Mesendoderm (in vitro differentiated cells): ENCODE measurements at places on chromosomes 13 and 19.

GRCh38 chr13:97310809-97311436, 88.8 kb downstream of the MBNL2 start:
- DNase-seq: peak; percentile 25

DNA sequence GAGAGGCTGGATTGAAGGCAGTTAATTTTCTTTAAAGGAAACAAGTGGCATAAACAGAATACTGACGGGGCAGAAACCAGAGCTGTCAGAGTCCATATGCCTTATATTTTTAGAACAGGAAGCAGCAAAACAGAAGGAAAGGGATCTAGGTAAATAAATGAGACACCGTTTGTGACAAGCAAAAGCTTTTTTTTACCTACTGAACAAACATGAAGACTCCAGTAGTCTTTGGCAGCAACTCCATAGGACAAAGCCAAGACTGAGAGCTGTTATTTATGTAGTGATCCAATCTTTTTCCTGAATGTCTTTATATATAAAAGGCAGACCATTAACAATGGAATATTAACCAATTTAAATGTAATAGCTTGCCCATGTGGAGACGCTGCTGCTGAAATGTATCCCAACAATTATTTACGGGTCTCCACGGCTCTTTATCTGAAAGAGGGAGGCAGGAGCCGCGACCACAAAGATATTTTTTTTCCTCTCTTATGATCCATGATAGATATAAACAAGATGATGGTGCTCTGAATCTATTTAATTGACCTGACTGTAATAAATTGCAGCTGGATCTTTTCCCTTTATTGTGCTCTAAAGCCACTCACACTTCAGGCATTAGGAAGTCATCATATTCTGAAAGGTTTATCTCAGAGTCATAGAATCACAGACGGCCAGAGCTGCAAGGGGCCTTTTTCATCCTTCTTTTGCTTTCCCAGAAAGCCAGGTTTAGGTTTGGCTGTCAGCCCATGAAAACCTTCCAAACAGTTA, 687.8 kb downstream of the EFNB2 start:
- no peak for DNase-seq

- no peak for DNase-seq
Measured at GRCh38 chr19:37955986-37956385, 49.0 kb downstream of the SIPA1L3 start.

DNA sequence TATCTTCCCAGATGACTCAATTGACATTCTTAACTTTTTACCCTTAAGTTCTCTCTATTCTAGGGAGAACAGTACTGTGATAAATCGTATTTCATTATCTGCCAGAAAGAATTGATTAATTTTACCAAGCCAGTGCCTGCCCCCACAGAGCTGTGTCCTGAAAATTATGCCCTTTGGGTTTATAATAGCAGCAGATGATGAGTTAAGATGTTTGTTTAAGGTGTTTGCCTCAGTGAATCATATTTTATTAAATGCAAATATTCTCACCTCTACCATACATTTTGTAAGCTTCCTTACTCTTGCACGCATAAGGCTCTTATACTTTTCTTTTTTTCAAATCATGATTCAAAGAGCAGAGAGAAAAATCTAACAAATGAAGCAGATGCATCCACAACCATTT, 318.6 kb downstream of the DCT start:
- DNase-seq: no peak
